ENCODE measurements at places on chromosomes 2 and 18. TPM values are rescaled to one million over a fixed set of nuclear protein-coding genes. Genes with fewer than 3 reads are reported as not detected.

Gene HOXD13
- total RNA-seq = not detected

- DNase-seq = no peak
Observed at GRCh38 chr2:64924170-64924934, 64.8 kb upstream of the SLC1A4 start.

DNA sequence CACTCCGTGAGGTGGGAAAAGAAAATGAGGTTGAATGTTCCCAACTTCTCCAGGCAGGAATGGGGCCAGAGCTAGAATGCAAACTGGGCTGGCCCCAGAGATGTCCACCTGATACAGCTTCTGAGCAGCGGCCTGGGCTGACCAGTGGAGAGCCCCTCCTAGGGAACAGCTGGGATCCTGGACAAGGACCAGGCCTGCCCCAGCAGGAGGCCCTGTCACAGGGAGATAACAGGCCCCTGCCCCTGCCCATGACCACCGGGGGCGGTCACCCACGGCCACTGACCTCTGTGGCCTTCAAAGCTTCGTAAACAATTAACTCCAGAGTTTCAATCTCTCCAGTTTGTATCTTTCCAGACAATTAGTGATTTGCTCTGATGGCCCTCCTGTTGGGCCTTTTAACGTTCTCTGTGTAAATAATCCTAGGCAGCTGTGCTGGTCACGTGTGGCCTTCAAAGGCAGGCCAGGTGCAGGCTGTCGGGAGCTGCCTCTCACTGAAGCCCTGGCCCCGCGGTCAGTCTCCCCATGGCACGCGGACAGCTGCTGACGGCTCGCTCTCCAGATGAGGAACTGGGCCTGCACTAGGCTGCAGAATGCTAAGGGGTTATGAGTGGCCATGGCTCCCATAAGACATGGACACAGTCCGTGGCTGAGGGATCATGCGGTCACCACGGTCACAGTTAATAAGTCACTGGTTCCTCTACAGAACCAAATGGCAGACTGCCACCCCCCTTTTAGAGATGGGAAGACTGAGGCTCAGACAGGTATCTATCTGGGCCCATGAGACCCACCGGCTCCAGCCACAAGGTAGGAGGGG lies 9.2 kb downstream of the HS6ST1 start:
- DNase-seq = no peak

DNA sequence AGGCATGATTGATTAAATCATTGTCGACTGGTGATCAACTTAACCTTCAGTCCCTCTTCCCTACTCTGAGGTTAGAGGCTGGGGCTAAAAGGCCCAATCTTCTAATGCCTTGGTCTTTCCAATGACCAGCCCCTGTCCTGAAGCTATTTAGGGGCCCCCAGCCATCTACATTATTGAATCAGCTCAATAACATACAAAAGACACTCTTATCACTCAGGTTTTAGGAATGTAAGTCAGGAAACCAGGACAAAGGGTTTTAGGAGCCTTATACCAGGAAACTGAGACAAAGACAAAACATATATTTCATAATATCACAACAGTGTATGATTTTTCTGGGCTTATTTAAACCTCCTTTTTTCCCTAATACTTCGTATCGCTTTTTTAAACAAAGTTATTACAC lies 198.6 kb downstream of the RNF152 start:
- DNase-seq = no peak

- no peak for DNase-seq
Observed at GRCh38 chr2:181978351-181979150, 7.1 kb upstream of the PPP1R1C start.

Gene LOXHD1
- total RNA-seq = 0.13 TPM
